Type B pancreatic cell (in vitro differentiated cells): ENCODE measurements at places on chromosomes 5 and 9. TPM values are rescaled to one million over a fixed set of nuclear protein-coding genes. Genes with fewer than 3 reads are reported as not detected.

TAF1L gene
- not detected in 2 replicates for total RNA-seq

C1QTNF2 gene
- 0.21 and 0.31 TPM in 2 replicates for total RNA-seq

FAM151B gene
- 2.9 and 3.0 TPM in 2 replicates for total RNA-seq

EIF4E1B gene
- not detected in 2 replicates for total RNA-seq

CMYA5 gene
- total RNA-seq = 1.2 and 1.4 TPM in 2 replicates

PCDHB10 gene
- total RNA-seq = 2.1 and 3.2 TPM in 2 replicates

CNTLN gene
- total RNA-seq = 2.2 and 14.1 TPM in 2 replicates

BTNL9 gene
- total RNA-seq = 0.19 and 0.39 TPM in 2 replicates

DOK3 gene
- total RNA-seq = 6.2 and 6.9 TPM in 2 replicates

GABRA6 gene
- not detected in 2 replicates for total RNA-seq

DNA sequence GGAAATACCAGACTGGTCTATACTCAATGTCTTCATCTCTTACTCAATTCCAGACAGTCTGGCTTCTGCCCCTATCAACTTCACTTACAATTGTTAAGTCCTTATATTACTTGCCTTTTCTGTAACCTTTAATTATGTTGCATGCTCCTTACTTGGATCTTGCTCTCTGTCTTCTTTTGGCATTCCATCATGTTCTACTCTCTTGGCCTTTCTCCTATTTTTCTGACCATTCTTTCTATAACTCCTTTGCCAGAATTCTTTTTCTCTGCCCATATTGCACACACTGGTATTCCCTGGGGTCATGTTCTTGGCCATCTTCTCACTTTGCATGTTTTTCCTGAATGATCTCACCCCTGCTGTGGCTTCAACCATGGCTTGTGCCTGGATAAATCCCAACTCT is 209.8 kb upstream of the ZNF462 start:
- H3K27ac ChIP-seq = no peak overlapping the region
- H3K36me3 ChIP-seq = no peaks in the 10 kb centered on the region
- H3K27me3 ChIP-seq = no peaks in the 10 kb centered on the region
- peaks cover 5% of the 10 kb centered on the region for H3K4me1 ChIP-seq

- no peaks in the 10 kb centered on the region for H3K36me3 ChIP-seq
- DNase-seq = no peak
- H3K27ac ChIP-seq = peak overlapping the region; percentile 94
- H3K27me3 ChIP-seq = no peaks in the 10 kb centered on the region
Observed at GRCh38 chr5:132370181-132370970, 866 bp downstream of the SLC22A5 start.

GRCh38 chr9:131394464-131395156 is 724 bp downstream of the PRRC2B start:
- H3K27ac ChIP-seq = peak overlapping the region; percentile 92
- H3K4me1 ChIP-seq = peaks cover 47% of the 10 kb centered on the region

DNA sequence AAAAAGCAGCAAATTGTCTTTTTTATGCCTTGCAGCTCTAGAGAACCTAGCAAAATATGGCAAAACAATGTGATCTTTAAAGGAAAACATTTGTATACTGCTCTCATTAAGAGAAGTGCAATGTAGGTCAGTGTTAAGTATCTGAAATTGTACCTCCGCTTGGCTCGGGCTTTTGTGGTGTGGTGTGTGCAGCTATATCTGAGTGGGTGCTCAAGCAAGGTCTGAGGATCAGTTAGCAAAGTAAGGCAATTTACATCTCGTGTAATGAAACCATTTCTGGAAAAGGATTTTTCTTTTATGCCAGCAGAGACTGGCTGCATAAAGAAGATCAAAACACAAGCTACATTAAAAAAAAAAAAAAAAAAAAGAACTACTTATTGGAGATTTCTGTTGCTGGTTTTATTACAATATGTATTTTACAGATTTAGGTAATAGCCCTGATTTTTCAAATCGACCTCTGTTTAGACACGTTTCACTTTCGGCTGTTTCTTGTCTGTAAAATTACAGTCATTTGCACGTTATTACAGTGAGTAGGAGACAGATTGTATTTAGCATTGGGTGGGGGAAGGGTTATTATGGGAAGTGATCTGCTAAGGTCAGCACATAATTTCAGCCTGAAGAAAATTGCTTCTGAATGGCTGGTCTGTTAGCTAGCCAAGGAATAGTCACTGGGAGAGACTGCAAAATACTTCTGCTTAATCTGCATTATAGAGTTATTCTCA is 7.9 kb upstream of the ZNF608 start:
- no peak for DNase-seq
- peaks cover 30% of the 10 kb centered on the region for H3K4me1 ChIP-seq
- H3K27me3 ChIP-seq = no peaks in the 10 kb centered on the region
- H3K4me3 ChIP-seq = peak overlapping the region; percentile 50
- H3K36me3 ChIP-seq = peaks cover 3% of the 10 kb centered on the region

DNA sequence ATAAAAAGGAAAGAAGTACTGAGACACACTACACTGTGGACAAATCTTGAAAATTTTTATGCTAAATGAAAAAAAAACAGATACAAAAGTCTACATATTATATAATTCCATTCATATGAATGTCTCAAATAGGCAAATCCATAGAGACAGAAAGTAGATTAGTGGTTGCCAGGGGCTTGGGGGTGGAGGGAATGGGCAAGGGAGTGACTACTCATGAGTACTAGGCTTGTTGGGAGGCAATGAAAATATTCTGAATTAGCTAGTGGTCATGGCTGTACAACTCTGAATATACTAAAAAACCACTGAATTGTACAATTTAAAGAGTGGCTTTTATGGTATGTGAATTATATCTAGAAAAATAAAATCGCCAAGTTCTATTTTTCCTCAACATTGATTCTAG is 154.9 kb downstream of the AUH start:
- H3K4me3 ChIP-seq = no peak overlapping the region
- DNase-seq = no peak
- peaks cover 21% of the 10 kb centered on the region for H3K4me1 ChIP-seq
- H3K27me3 ChIP-seq = no peaks in the 10 kb centered on the region
- peaks cover 7% of the 10 kb centered on the region for H3K36me3 ChIP-seq

- peak overlapping the region; percentile 94 for H3K4me3 ChIP-seq
- no peaks in the 10 kb centered on the region for H3K27me3 ChIP-seq
- DNase-seq = no peak
- peak overlapping the region; percentile 80 for H3K27ac ChIP-seq
- H3K4me1 ChIP-seq = peaks cover 49% of the 10 kb centered on the region
- no peaks in the 10 kb centered on the region for H3K36me3 ChIP-seq
Observed at GRCh38 chr9:36485647-36486328, 85.7 kb upstream of the RNF38 start.

DNA sequence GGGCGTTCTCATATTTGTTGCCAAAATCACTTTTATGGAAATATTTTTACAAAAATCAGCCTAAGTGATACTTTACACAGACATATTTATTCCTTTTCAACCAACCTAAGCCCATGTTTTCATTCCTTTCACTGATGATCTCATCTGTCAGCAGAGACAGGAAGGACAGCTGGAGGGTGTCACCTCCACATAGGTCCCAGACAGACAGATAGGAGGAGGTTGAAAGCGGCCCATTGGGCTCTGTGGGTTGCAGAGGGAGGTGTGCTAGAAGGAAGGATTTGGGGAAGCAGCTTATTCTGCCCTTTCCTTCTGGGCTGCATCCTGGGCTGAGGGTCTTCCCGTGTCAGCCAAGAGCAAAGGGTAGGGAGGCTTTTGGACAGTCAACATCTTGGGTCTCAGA is 26.0 kb upstream of the SEMA4D start:
- H3K27me3 ChIP-seq = no peaks in the 10 kb centered on the region
- no peak for DNase-seq
- H3K4me1 ChIP-seq = peaks cover 11% of the 10 kb centered on the region
- H3K27ac ChIP-seq = no peak overlapping the region
- H3K36me3 ChIP-seq = no peaks in the 10 kb centered on the region

DNA sequence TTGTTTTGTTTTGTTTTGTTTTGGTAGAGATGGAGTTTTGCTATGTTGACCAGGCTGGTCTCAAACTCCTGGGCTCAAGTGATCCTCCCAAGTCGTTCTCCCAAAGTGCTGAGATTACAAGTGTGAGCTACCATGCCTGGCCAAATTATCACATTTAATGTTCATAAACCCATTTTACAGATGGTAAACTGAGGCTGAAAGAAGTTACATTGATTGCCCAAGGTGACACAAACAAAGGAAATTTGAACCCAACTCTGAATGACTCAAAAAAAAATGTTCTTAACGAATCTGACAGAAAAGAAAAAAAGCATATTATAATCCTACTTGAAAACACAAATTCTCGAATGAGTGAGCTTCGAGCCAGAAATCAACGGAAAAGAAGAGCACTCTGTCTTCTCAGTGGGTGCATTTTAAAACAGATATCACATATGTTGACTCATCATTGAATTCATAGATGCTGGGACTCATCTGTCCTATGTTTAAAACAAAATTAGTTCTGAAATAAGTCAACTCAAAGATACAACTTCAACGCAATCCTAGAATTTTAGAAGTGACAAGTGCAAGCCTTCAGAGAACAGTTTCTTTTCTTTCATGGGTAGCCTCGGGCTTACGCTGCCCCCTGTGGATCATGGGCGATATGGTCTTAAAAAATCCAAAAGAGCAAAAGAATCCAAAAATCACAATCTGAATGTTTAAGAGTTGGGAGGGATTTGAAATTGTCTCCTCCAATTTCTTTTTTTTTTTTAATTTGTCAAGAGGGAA is 28.4 kb downstream of the TIMD4 start:
- no peaks in the 10 kb centered on the region for H3K27me3 ChIP-seq
- H3K4me1 ChIP-seq = no peaks in the 10 kb centered on the region
- H3K27ac ChIP-seq = no peak overlapping the region
- no peak overlapping the region for H3K4me3 ChIP-seq
- DNase-seq = no peak
- H3K36me3 ChIP-seq = no peaks in the 10 kb centered on the region

GRCh38 chr5:179994583-179995323 is 76.8 kb downstream of the RNF130 start:
- no peak overlapping the region for H3K27ac ChIP-seq
- peaks cover 15% of the 10 kb centered on the region for H3K36me3 ChIP-seq
- H3K27me3 ChIP-seq = no peaks in the 10 kb centered on the region
- no peaks in the 10 kb centered on the region for H3K4me1 ChIP-seq
- H3K4me3 ChIP-seq = no peak overlapping the region

DNA sequence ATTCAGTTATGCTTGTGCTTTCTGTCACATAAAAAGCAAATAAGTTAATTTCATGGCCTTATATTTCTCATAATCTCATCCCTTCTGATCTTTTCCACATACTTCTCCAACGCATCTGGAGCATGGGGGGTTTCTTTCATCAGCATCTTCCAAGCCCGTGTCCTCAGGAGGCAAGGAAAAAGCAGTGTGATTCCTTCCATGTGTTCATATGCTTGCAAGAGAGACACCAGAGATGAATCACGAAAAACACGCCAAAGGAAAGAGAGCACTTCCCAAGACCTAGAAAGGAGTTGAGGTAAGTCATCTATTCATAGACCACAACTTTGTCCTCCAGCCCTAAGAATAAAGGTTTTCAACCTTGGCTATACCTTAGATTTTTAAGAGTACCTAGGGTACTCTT is 26.0 kb upstream of the SVEP1 start:
- no peak overlapping the region for H3K27ac ChIP-seq
- H3K4me3 ChIP-seq = no peak overlapping the region
- H3K4me1 ChIP-seq = peaks cover 7% of the 10 kb centered on the region
- no peaks in the 10 kb centered on the region for H3K27me3 ChIP-seq
- no peaks in the 10 kb centered on the region for H3K36me3 ChIP-seq

GRCh38 chr9:114806526-114806900 is 674 bp upstream of the TNFSF15 start:
- peak overlapping the region; percentile 97 for H3K27ac ChIP-seq
- no peaks in the 10 kb centered on the region for H3K27me3 ChIP-seq
- H3K4me3 ChIP-seq = peak overlapping the region; percentile 82
- H3K4me1 ChIP-seq = peaks cover 49% of the 10 kb centered on the region
- DNase-seq = no peak
